Activated CD4-positive, alpha-beta T cell treated with anti-CD3 and anti-CD28 coated beads, Interleukin-2, amount 10 ng/mL, durations not matched to agents 7 days and 5 days (primary cell): ENCODE measurements at places on chromosomes 7 and 10. TPM values are rescaled to one million over a fixed set of nuclear protein-coding genes. Genes with fewer than 3 reads are reported as not detected.

DNA sequence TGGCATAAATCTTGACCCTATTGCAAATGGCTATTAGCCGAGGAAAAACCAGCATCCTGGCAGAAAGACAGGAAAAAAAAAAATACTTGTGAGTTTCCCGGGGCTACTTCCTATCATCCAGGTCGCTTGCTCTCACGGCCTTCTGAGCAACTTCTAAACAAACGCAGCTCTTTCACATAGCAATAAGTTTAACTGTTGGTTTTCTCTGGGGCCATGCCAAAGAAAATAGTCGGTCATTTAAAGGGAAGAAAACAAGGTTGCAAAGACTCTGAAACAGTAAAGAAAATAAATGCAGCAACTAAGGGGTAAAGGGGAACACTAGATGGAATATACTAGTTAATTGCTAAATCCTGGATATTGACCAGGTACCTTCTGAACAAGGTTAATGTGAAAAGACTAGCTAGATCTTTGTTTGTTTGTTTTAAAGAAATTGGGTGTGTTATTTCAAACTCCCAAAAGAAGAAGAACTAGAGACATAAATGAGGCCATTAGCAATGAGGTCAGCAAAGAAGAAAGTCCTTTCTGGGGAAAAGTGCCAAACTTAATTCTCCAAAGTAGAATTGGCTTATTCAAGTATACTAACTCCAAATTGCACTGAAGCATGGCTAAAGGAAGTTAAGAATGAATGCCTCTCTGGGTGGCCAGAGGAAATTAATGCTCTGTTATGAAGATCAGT is 54.2 kb downstream of the SLC39A12 start:
- H3K4me1 ChIP-seq: no peaks in the 10 kb centered on the region
- no peaks in the 10 kb centered on the region for H3K27me3 ChIP-seq
- no peaks in the 10 kb centered on the region for H3K36me3 ChIP-seq
- H3K27ac ChIP-seq: no peak overlapping the region
- no peak overlapping the region for H3K4me3 ChIP-seq

Gene MRLN
- total RNA-seq: not detected

Gene CTBP2
- total RNA-seq: not detected

Gene MLLT10
- 47.2 TPM for total RNA-seq

Gene MKI67
- total RNA-seq: 345 TPM
